ENCODE measurements at places on chromosomes 6 and 20. TPM values are rescaled to one million over a fixed set of nuclear protein-coding genes. Genes with fewer than 3 reads are reported as not detected.

Gene CCDC167
- 146 TPM for total RNA-seq

Gene ZNF292
- total RNA-seq = 14.1 TPM

Gene CDH4
- not detected for total RNA-seq

Gene GPSM3
- total RNA-seq = 16.2 TPM

Gene C6orf52
- total RNA-seq = 2.2 TPM

Gene PANK2
- total RNA-seq = 66.3 TPM

Gene CBLN4
- not detected for total RNA-seq

Gene PPP1R16B
- 0.03 TPM for total RNA-seq

Gene TFAP2B
- not detected for total RNA-seq

Gene MCHR2
- not detected for total RNA-seq

Gene TMEM200A
- total RNA-seq = 6.4 TPM

Gene LRP11
- 55.7 TPM for total RNA-seq

Gene C6orf118
- total RNA-seq = not detected

Gene ACSS1
- total RNA-seq = 4.9 TPM

Gene IL17A
- not detected for total RNA-seq

Gene TSBP1
- total RNA-seq = not detected

Gene GCLC
- 23.0 TPM for total RNA-seq

Gene LST1
- not detected for total RNA-seq

Gene TSPO2
- total RNA-seq = not detected

Gene MAP3K7
- total RNA-seq = 40.9 TPM

Gene SPTLC3
- 13.6 TPM for total RNA-seq

Gene JAG1
- 40.4 TPM for total RNA-seq

Gene BPIFB1
- total RNA-seq = not detected

Gene SLC52A3
- total RNA-seq = not detected

Gene MOCS1
- total RNA-seq = 13.7 TPM

Gene TRIM15
- total RNA-seq = not detected

Gene CCDC170
- total RNA-seq = 0.61 TPM

Gene GSTA2
- total RNA-seq = not detected

Gene ADAT2
- 3.1 TPM for total RNA-seq
